ENCODE measurements at places on chromosomes 12 and 14.

DNA sequence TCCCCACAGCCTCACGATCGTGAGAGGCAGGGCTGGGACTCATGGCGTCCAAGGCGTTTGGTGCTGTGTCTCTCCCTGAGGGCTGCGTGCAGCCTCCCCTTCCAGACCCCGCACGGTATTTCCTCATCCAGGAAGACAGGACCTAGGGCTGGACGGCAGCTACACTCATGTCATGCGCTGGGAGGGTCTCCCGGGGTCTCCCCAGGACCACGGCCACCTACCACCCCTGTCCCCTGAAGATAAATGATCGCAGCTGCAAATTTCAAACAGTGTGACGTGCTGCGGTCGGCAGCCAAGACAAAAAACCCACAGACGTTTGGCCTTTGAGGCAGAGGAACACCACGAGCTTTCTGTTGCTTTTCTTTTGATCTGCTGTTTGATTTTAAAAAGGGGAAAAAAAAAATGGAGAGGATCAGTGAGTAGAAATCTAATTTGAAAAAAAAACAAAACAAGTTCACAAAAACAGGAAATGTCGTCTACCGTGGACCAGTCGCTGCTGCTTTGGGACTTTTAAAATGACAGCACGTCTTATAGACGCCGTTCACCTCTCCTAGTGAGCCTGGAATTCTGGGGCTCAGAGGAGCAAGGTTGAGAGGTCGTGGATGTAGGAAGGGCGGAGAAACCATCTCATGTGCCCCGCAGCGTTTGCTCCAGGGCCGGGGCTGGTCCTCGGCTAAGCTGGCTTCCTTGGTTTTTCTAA is 237.6 kb downstream of the SLC41A2 start:
- DNase-seq, result no peak

GRCh38 chr12:77850129-77850528 is 19.4 kb downstream of the NAV3 start:
- DNase-seq, result no peak

- peak; percentile 33 for DNase-seq
Measured at GRCh38 chr12:64890873-64891468, 66.5 kb downstream of the TBC1D30 start.

DNA sequence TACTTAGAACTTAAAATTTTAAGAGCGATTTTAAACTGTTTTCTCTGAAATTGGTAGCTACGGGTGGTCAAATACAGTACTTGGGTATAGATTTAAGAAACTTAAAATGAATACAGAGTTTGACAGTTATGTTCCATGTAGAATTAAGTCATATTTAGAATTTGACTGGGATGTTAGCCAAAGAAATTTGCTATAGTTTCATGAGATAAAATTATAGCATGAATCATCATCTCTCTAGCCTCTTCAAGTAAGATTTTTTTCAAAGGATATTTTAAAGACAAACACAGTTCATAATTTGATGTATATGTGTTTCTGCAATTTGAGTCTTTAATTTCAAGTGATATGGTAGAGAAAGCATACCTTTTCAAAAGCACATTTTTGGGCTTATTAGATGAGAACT is 41.0 kb downstream of the ZCRB1 start:
- no peak for DNase-seq

DNA sequence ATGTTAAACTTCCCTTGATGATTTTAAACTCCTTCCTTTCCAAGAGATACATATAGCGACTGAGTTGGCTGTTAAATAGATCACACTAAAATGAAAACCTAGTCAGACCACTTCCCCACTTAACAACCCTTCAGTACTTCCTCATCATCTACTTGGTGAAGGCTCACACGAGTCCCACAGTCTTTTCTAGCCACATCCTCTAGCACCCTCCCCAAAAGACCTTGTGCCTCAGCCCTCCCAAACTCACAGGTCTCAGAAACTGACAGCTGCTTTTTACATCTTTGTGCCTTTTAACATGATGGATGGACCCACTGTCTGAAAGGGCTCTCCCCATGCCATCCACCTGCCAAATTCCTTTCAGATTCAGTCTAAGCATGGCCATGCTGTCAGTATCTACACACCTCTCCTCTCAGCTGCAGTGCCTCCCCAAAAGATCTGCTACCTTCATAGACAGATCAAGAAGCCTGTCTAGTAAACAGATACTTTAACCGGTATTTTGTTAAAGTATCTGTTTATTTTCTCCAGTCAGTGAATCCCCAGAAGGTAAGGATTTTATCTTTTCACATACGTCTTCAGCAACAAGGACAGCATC is 65.1 kb upstream of the GPHB5 start:
- DNase-seq, result no peak

DNA sequence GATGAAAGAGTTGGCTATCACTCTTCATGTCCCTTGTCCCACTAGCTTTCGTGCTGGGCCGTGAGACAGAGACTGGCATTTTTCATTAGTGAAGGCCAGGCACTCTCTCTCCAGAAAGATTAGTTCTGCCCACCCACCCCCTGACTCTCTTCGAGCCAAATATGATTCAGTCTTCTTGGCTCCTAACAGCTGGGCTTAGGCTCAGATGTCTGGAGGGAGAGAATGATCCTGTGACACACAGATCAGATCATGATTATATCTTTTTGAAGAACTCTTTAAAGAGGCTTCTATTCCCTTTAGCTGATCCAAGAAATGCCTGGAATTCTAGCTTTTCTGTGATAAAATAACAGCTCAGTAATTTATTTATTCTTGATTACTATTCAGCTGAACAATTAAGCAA is 5.2 kb upstream of the GNG2 start:
- no peak for DNase-seq

- no peak for DNase-seq
Measured at GRCh38 chr12:2390850-2391390, 338.1 kb downstream of the CACNA1C start.

- DNase-seq, result no peak
Measured at GRCh38 chr12:78306236-78306635, 475.5 kb downstream of the NAV3 start.

DNA sequence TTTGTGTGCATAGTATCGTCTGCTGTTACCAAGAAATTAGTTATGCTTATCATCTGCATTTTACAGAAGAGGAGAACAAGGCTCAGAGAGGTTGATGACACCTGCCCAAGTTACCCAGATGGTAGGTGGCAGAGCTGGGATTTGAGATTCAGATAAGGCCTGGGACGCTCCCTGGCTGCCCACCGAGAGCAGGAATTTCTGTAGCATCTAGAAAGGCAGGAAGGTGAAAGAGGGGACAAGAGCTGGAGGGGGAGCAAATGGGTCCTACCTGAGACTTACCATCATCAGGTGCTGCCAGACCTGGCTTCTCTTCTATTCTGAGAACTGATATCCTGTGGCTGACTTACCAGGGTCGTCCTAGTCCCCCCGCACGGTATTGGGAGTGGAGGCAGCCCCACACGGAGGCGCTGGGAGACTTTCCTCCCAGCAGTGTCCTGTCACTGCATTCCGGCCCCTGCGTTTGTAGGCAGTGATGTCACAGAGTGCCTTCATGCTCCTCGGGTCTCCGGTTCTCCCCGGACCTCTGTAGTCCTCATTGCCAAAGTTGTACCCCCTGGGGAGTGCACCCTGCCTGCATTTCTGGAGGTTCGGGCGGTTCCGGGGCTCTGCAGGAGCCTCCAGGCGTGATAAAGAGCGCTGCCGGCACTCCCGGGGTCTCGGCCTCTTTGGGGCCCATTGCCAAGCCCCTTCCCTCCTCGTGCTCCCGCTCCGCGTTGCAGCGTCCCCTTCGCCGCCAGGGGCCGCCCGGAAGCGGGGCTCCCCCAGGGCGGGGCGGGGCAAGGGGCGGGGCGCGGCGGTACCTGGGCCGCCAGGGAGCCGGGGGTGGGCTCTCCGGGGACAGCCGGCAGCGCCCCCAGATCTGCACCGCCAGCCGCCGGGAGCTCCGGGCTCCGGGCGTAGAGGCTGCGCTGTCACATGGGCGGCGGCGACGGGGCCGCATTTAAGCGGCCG is at the start of gene CABP1:
TSS of gene CABP1 (plus strand) at position 856 of the 951 bp plus-strand sequence. CDS start at position 916, 60 bp downstream.
- DNase-seq, result no peak

- DNase-seq, result no peak
Measured at GRCh38 chr12:83220774-83221173, 534.1 kb downstream of the TMTC2 start.

- no peak for DNase-seq
Measured at GRCh38 chr14:94374749-94375260, 13.6 kb downstream of the SERPINA1 start.

- no peak for DNase-seq
Measured at GRCh38 chr14:59091976-59092375, 96.5 kb upstream of the DAAM1 start.

GRCh38 chr14:20719777-20720176 is 25.9 kb upstream of the EDDM3A start:
- peak; percentile 16 for DNase-seq

DNA sequence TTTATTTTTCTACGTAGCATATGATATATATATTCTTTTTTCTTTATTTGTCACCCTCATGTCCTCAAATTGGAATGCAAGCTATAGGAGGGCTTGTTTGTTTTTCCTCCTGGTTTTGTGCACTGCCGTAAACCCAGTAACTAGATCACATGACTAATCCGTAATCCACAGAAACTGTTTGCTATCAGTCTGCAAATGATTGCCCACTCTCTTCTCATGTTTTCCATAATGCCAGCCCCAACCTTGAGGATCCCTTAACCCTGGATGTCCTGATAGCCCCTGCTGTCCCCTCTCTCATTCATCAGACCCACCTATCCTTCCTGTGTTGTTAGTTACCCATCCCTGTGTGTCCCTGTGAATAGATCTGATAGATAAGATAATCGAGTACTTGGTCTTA is 94.0 kb downstream of the TSPAN9 start:
- no peak for DNase-seq

- no peak for DNase-seq
Measured at GRCh38 chr12:49304161-49304560, 9.2 kb downstream of the PRPH start.

DNA sequence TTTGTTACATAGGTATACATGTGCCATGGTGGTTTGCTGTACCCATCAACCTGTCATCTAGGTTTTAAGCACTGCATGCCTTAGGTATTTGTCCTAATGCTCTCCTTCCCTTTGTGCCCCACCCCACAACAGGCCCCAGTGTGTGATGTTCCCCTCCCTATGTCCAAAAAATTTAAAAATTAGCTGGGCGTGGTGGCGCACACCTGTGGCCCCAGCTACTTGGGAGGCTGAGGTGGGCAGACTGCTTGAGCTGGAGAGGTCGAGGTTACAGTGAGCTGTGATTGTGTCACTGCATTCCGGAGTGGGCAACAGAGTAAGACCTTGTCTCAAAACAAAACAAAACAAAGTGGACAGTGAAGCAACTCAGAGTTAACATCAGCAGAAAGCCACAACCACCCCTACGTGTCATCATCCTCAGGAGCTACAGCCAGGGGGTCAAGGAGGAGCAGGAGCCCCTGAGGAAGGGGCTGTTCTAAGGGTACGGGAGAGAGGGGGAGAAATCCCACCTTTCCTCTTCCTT is 36.8 kb upstream of the SGPP1 start:
- no peak for DNase-seq

- no peak for DNase-seq
Measured at GRCh38 chr14:62800577-62800976, 244.7 kb downstream of the KCNH5 start.

- no peak for DNase-seq
Measured at GRCh38 chr12:188910-189621, 24.9 kb downstream of the SLC6A12 start.

- no peak for DNase-seq
Measured at GRCh38 chr14:30799933-30800332, 74.4 kb upstream of the COCH start.

- no peak for DNase-seq
Measured at GRCh38 chr14:100844846-100845245, 18.9 kb downstream of the MEG3 start.

All from prostate gland (tissue), 2 donors.